ENCODE measurements at places on chromosomes 16 and 17.

- DNase-seq: no peak
These were observed 12.0 kb upstream of the TEX2 start for GRCh38 chr17:64275016-64275415.

- DNase-seq: no peak
These were observed 9.0 kb downstream of the CRK start for GRCh38 chr17:1447052-1447451.

DNA sequence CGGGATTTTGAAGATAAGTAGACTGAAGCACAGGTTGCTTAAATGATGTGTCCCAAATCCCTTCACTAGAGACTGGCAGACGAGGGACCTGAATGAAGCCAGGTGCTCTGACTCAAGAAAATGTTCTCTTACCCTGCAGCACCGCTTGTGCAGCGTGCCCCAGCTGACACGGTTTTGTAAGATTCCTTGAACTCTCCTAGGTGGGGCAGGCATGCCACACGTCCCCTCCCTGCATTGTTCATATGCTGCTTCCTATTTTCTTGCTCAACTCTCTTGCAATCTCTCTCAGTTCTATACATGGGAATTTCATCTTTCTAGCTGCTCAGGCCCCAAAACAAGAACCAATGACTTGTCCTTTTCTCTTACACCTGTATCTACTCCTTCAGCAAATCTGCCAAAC, 22.1 kb upstream of the HNF1B start:
- DNase-seq: no peak

GRCh38 chr17:34485999-34486398, 93.4 kb upstream of the TMEM132E start:
- DNase-seq: no peak

DNA sequence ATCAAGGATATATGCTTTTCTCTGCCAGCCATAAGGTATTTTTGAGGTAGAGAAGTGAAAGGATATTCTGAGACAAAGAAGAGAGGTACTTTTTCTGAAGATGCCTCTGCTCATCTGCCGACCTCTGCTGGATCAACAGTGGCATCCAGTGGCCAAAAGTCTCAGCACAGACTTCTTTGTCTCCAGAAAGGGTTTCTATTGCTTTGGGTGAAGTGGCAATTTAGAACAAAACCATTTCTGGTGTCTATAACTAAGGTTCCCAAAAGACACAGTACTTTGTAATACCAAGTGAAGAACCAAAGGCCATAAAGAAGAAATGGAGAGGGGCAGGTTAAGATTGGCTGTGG, 155.2 kb upstream of the C17orf78 start:
- DNase-seq: no peak

DNA sequence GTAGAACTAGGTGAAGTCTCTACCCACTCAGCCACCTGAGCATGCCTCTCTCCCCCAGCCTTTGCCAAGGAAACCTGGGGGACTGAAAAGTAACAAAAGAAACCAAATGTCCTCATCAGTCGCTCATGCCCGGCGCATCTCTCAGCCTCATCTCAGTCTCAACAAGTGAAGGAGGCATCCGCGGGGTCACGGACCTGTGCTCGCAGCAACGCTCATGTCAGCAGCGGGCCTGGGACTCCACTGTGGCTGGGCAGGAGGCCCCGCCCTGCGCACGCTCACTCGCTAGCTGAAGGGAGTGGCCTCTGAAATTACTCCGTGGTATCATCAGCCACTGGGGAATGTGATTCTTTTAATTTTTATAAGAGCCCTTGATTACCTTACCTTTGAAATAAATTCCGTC, 31.3 kb downstream of the MAP1LC3B start:
- no peak for DNase-seq

DNA sequence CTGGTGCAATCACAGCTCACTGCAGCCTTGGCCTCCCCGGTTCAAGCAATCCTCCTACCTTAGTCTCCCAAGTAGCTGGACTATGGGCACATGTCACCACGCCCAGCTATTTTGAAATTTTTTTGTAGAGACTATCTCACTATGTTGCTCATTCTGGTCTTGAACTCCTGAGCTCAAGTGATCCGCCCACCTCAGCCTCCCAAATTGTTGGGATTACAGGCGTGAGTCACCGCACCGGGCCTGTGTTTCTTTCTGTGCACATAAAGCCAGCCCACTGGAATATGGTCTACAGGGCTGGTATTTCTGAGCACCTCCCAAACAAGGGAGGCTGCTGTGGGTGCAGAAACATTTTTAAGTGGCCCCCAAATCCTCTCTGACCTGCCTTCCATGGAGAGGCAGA, 8.4 kb downstream of the TMEM95 start:
- DNase-seq: no peak

DNA sequence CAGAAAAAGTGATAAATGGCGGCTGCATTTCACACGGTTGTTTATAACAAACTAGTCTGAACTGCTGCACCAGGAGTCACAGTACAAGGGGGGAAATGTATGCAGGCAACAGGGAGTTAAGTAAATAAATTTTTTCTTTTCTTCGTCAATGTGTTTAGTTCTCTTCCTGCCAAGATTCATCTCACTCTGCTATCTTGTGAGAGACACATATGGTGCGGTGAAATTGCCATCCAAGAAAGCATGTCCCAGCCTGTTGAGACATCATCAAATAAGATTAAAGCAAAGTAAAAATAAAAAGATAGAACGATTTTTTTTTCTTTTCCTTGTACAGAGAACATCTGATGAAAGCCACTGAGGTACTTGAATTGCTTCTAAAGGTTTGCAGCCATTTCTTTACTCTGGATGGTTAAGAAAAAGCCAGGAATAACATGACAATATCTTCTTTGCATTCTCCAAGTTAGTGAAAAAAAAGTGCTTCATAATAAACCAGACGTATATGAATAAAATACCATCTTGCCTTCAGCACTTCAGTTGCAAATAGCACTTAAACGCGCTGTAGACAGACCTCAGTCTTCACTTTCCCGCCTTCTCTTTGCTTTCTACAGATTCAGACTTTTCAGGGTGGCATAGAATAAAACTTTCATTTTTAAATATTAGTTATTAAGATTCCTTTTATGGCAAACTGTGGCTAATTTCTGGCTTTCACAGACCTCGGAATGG, 506.2 kb upstream of the ZFHX3 start:
- no peak for DNase-seq

GRCh38 chr16:63982110-63982509, 1139.8 kb downstream of the CDH11 start:
- DNase-seq: no peak

- DNase-seq: no peak
These were observed 7.9 kb upstream of the SOST start for GRCh38 chr17:43766413-43767052.

DNA sequence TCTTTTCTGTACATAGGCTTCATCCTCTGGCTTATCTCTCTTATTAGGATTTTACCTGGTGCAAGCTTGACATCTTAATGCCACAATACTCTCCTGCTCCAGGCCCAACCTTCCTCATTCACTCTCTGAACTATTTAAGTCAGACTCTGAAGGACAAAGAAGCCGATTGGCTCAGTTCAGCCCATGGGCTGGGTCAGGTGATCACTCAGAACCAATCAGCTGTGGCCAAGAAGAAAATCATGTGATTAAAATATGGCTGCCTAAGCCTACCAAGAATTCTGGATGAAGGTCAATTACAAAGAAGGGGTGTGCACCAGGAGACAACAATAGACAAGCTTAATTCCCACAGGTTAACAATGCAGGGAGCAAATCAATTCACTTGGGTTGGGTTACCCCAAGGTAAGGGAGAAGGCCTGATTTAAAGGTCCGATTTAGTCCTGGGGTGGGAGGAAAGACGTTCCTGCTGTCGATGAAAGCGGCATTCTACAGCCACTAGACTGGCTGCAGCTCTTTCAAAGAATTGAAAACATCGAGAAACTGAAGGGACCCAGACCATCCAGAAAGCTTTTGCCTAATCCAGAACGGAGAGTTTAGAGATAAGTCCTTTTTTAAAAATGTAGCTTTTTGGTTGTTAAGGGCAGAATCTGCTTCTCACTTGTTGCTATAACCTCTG, 42.9 kb upstream of the NFAT5 start:
- DNase-seq: no peak

GRCh38 chr17:2090804-2091534, 36.1 kb downstream of the HIC1 start:
- DNase-seq: no peak

GRCh38 chr16:66238696-66239095, 127.8 kb upstream of the CDH5 start:
- no peak for DNase-seq

- DNase-seq: no peak
These were observed 166.2 kb upstream of the KCNJ16 start for GRCh38 chr17:69908626-69909368.

DNA sequence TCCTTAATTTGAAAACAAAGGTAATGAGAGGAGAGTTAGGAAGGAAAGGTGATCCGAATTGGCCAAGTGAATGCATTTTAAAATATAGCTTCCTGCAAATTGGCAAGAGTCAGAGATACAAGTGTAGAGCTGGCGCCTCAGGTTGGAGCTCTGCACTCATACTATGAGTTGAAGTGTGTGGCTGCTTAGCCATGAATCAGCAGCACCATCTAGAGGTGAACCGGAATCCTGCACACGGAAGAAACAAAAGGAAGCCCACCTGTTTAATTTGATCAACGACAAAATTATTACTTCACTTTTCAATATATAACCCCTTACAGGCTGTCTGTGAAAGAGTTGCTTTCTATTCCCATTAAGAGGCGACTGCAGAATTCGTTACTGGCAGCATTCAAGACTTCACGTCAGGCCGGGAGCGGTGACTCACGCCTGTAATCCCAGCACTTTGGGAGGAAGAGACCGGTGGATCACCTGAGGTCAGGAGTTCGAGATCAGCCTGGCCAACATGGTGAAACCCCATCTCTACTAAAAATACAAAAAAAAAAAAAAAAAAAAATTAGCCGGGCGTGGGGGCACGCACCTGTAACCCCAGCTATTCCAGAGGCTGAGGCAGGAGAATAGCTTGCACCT, 1253.7 kb upstream of the CDH8 start:
- no peak for DNase-seq

- DNase-seq: no peak
These were observed 117.4 kb downstream of the IRF8 start for GRCh38 chr16:86016201-86016965.

DNA sequence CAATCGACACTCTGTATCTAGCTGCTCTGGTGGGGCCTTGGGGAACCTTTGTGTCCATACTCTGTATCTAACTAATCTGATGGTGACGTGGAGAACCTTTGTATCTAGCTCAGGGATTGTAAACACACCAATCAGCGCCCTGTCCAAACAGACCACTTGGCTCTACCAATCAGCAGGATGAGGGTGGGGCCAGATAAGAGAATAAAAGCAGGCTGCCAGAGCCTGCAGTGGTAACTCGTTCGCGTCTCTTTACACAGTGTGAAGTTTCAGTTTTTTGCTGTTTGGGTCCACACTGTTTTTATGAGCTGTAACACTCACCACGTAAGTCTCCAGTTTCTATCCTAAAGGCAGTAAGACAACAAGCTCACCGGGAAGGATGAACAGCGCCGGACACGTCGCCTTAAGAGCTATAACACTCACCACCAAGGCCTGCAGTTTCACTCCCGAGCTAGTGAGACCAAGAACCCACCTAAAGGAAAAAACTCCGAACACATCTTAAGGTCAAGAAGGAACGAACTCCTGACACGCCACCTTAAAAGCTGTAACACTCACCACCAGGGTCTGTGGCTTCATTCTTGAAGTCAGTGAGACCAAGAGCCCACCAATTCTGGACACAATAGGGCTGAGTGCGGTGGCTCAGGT, 64.6 kb downstream of the KPNA2 start:
- DNase-seq: no peak

DNA sequence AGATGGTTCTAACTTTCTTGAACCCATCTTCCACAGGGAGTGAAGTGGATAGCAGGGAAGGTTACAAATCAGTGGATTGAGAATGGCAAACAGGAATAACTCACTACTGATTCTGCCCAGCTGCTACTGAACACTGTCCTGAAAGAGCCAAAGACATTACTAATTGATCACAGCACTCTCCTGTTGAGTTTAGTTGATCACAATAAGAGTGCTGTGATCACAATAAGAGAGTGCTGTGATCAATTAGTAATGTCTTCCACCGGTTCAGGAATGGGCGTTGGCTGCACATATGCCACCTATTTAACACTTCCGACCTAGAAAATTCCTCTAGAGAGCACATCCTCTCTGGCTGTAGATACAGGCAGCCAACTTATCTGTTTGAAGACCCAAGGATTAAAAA, 11.4 kb downstream of the CFAP97D1 start:
- no peak for DNase-seq

DNA sequence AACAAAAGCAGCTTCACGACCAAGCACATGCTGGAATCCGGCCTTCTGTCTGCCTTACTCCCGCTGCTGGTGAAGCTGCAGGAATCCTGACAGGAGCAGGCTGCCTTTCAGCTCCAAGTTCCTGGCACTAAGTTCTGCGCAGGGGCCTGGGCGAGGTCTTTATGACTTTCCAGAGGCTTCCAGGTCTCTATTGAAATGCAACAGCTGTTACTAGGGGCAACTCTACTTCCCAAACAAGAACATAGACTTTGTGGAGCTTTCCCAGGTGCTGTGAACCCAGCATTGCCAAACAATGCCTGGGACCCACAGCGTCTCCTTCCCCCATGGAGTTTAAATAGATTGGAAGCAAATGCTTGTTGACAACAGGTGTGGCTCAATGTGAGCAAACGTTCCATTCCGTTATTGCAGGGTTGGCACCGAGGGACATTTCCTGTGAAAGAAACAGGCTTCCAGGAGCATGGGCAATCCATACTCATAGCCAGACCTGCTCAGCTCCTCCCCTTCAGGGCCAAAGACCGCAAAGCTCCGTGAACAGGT, 156.0 kb downstream of the CDH13 start:
- no peak for DNase-seq

DNA sequence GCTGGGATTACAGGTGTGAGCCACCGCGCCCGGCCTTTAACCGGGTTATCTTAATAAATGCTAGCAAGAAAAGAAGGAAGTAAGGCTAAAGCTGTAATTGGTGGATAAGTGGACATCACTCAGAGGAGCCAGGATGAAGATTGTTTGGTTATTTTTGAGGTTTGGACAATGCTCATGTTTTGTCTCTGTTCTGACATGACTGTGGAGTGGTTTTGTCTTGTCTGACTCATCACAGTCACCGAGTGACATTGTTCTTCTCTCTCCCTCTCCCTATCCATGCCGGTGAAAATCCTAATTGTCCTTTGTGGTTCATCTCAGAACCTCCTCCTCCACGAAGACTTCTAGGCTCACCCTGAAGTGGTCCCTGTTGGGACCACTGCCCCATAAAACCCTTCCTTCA, 23.5 kb upstream of the GRIN2A start:
- DNase-seq: no peak

- no peak for DNase-seq
These were observed 28.8 kb downstream of the ACTG1 start for GRCh38 chr17:81483862-81484194.

DNA sequence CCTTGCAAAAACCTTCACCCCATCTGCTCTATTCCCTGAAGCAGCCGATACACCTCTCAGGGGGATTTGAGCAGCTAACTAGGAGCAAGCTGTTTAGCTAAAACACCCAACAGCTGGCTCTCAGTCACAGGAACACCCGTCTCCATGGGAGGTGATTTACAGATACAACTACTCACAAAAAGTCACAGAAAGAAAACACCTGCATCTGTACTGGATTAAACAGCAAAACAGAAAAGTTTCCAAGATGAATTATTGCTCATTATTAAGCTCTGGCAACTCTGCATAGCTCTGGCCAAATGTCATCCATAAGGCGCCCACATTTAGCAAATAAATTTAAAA, 22.3 kb downstream of the GJC1 start:
- DNase-seq: no peak

Data from stimulated activated CD8-positive, alpha-beta memory T cell treated with anti-CD3 and anti-CD28 coated beads, Interleukin-12 subunit alpha, Interleukin-12 subunit beta, amount 100 ng/mL, for 4 hours (primary cell).